ENCODE measurements at places on chromosomes 7 and 10. TPM values are rescaled to one million over a fixed set of nuclear protein-coding genes. Genes with fewer than 3 reads are reported as not detected.

ZNF239 gene
- 0.53 TPM for polyA plus RNA-seq

PNLIPRP2 gene
- not detected for polyA plus RNA-seq

CDK14 gene
- 2.9 TPM for polyA plus RNA-seq

GPR146 gene
- polyA plus RNA-seq = 26.4 TPM

DNA sequence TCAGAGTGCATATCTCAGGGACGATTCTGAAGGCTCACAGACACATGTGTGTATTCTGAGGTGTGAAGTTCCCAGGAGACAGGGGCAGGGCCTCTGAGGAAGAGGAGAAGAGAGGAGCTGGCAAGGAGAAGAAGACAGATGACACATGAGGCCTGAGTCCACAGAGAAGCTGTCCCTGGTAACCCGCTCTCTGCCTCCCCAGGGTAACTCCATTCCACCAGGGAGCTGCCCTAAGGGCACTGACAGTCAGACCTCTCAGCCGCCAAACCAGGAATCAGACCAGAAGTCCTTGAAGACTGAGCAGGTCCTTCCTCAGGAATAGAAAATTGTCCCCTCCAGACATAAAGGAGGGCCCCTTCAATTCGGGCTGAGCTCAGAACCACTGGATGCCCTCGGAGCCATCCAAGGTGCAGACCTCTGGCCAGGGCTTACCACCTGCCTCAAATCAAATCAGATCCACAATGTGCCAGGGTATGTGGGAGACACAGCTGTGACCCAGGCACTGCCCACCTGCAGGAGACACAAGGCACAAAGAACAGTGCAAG, 57.4 kb downstream of the TLL2 start:
- no peak for DNase-seq

DNA sequence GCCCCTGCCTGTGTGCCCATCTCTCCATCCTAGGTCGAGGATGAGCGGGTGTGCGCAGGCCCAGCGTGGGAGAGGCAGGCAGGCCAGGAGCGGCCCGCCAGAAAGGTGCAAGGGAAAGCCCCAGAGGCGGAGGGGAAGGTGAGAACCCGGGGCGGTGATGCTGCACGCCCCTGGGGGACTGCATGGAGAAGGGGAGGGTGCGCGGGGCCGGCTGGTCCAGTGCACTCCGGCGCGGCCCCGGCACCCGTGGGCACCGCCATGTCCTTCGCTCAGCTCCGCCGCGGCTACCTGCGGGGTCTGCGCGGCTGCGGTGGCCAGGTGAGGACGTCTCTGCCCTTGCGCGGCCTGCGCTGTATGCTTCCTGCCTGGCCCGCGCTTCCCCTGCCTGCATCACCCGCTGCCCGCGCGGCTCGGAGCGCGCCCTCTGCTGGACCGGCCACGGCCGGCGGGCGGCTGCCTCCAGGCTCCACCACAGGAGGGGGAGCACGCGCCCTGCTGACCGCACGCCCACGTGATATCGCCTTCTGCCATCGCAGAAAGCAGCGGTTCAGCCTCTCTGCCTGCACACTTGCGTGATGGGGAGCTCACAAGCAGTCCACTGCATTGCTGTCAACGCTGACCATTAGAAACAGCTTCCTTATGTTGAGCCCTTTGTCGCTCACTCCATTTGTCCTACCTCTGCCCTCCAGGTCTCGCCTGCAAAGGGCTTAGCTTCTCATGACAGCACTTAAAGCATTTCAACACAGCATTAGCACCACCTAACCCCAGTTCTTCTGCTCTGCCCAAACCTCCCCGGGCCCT, 73.9 kb downstream of the CXCL12 start:
- peak; percentile 93 for DNase-seq

DNA sequence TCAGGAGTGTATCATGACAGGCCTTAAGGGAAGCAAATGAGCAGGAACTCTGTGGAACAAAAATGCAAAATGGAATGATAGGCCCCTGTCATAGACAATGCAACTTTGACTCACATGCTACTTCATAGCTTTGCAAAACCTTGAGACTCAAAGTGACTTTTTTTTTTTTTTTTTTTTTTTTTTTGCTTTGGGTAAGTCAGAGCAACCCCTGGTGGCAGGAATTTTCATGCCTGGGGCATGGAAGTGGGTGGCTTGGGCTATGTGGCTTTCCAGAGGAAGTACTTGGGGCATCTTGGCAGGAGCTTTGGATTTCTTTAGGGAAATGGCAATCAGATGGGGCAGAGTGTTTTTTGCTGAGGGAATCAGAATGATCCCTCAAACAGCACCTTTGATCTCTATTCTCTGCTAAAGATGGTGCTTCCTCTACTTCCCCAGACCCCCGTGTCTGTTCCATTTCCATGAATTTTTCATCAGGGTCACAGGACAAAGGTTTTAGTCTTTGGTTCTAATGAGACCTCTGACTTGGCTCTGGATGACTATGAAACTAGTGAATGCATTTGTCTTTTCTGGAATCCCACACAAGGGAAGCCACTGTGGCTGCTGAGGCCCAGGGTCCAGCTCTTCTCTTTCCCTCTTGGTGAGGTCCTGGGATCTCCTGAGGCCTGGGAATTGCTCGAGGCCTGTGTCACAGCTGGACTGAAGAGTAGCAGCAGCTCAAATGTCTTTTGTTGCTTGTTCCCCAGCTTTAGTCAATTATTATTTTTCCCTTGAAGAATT, 62.8 kb downstream of the TACC2 start:
- peak; percentile 44 for DNase-seq

DNA sequence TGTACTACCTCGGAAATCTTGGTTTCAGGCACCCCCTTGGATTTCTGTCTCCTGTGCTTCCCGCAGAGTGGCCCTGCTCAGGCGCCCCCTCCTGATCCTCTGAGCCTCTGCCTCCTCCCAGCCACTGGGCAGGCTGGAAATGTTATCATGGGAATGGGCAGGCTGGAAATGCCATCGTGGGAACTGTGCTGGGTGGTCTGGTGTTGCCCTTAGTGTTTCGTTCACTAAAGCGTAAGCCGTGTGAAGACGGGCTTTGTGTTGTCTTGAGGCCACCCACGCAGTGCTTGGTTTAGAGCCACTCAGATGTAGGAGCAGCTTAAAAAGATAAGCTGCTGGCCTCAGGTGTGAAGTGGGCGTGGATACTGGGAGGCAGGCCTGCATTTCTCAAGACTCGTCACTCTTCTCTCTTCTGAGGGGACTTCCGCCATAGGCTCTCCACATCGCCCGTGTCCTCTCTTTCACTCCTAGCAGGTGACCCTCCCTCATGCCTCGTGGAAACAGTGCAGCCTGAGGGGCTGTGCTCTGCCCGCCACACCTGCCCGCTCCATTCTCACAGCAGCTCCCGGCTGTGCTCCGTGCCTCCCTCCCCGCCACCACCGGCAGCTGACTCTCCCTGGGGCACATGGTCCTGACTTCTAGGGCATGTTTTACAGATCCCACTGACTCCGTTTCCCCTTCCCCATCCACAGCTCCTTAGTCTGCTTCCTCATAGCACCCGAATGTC, 28.5 kb downstream of the PPP2R2D start:
- no peak for DNase-seq

- DNase-seq = no peak
Observed at GRCh38 chr10:62719061-62719460, 85.5 kb upstream of the ADO start.

Data from heart left ventricle (tissue), 16 donors.